ENCODE measurements at places on chromosomes 11 and 22.

- no peak for DNase-seq
Measured at GRCh38 chr11:12721816-12722604, 47.8 kb downstream of the TEAD1 start.

DNA sequence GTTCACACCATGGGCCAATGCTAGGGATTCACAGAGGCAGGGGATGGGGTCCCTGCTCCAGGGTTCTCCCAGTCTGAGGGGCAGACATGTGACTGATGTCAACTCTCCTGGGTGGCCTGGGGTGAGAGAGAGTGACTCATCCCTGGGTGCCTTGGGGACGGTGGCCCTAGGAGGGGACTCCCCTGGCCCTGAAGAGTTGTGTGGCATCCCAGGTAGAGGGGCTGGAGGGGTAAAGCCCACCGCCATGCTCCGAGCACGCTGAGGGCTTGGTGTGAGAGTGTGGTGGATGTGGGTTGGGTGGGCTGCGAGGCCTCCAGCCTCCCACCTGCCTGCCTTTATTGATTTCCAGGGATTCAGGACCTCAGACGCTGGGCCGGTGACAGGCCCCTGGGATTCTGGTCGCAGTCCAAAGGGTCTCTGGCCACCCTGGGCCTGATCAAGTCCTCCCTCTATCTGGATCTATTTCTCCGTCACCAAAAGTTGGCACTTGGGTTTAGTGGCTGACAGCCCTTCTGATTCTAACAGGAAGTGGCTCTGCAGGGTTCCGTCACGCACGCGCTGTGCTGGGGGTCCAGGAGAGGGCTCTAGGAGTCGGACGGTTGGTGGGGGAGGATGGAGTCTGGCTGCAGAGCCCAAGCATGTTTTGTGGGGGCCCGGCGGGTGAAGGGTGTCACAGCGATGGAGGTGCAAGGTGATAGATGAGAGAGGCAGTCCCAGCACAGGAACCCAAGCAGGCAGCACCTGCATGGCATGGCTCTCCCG, 27.3 kb upstream of the WNT7B start:
- no peak for DNase-seq

GRCh38 chr11:66685276-66686099, 7.8 kb upstream of the RBM4B start:
- no peak for DNase-seq

DNA sequence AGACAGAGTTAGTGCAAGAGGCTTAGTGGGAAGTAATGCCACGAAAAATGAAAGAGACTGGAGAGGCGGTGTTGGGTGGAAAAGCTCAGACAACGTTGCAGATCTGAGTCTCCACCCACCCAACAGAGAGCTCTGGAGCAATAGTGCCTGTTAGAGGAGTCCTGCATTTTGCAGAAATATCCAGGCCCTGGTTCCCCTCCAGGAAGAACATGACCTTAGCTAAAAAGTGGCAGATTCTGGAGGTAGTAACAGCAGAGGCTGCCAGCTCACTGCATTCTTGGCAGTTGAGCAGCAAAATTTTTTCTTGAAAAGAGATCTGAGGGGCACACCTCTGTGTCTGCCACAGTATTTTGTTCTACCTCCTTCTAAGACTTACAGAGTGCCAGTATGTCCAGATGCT, 27.7 kb upstream of the BIRC3 start:
- no peak for DNase-seq

GRCh38 chr22:30718491-30718890, 23.8 kb downstream of the OSBP2 start:
- no peak for DNase-seq

GRCh38 chr11:132296946-132297610, 926.7 kb downstream of the NTM start:
- DNase-seq: no peak

DNA sequence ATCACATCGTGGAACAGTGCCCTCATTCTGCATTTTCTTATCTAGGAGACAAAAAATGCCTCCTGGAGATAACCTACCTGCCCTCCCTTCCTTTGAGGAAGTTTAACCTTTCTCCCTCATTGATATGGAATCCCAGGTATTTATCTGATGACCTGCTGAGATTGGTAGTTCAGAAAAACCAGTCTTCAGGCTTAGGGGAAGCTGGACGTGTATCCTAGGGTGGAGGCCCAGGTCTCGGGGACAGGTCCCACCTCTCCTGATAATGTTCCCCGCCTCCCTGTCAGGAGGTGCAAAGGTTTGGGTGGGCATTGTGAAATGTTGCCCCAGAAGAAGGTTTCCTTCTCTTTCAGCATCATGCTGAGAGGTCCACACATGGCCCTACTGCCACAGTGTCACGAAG, 186.9 kb upstream of the NAV2 start:
- DNase-seq: no peak

DNA sequence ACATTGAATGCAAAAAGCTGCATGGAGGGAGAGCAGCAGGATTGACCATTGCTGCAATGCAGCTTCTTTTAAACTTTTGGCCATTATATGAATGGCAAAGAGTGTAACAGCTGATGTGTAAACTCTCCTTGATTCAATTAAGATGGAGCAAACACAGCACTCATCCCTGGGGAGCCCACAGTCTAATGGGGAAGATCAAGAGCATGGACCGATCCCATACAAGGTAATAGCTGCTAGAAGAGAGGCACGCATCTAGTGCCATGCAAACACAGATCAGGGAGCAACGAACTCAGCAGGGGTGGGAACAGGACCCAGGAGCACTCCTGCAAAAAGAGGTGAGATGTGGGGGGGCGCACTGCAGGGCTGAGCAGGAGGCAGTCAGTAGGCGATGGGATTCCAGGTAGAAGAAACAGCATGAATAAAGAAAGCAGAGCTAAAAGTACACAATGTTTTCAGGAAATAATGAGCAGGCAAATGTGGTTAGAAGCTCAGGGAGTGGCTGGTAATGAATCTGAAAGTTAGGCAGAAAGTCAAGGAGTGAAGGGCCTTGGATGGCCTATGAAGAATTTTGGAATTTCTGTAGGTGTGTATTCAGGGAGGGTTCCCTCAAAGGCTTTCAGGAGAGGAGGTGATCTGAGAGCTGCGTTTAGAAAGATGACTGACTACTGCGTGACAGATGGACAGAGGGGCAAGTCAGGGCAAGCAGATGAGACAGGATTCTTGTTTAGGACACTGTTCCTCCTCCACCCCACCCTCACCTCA, 17.2 kb upstream of the BMAL1 start:
- no peak for DNase-seq

- no peak for DNase-seq
Measured at GRCh38 chr22:29883775-29884097, 762 bp downstream of the MTMR3 start.

DNA sequence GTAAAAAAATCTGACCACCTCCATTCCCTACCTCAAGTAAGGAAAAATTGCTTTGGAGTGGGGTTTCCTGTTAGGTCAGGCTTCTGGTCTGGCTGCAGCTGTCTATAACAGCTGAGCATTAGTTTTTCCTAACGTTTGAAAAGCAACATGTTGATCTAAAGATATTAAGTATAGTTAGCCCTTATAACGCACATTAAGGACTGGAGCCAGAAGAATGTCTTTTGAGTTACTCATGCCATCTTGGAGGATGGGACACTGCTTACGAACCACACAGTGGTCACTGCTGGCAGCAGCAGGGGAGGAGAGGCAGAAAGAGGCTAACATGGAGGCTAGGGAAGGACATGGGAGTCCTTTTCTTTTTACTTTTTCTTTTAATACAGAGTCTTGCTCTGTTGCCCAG, 44.1 kb upstream of the GDPD4 start:
- peak; percentile 86 for DNase-seq

- no peak for DNase-seq
Measured at GRCh38 chr11:131858505-131858904, 488.1 kb downstream of the NTM start.

GRCh38 chr11:127559978-127560377, 559.4 kb upstream of the KIRREL3 start:
- DNase-seq: no peak

GRCh38 chr11:12007230-12007593, 1.2 kb downstream of the DKK3 start:
- no peak for DNase-seq

DNA sequence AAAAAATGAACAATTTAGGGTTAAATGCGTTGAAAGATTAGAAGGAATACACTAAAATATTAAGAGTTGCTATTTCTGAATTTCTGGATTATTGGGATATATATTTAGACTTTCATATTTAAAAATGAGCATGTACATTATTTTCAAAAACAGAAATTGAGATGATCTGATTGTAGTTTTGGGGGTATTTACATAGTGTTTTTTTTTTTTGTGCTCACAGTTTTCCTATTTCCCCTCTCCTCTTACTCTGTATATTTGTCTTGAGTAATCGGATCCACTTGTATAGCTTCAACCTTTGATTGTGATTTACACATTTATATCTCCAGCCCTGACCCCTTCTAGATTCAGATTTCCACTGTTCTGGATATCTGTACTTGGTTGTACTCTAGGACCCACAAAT, 5.3 kb downstream of the USP47 start:
- DNase-seq: no peak

DNA sequence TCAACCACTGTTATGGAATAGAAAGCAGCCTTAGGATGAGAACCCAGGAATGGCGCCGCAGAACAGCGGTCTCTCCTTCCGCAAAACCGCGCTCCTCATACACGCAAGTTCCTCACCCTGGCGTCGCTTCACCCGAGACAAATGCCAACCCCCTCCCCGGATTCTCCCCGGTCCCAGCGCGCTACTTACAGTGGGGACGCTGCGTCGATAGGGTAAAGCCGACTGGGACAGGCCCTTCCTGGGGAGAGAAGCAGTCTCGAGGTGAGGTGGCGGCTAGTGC, 287 bp downstream of the RPS13 start:
- DNase-seq: no peak

- DNase-seq: no peak
Measured at GRCh38 chr11:121534131-121535093, 81.6 kb upstream of the SORL1-AS1 start.

DNA sequence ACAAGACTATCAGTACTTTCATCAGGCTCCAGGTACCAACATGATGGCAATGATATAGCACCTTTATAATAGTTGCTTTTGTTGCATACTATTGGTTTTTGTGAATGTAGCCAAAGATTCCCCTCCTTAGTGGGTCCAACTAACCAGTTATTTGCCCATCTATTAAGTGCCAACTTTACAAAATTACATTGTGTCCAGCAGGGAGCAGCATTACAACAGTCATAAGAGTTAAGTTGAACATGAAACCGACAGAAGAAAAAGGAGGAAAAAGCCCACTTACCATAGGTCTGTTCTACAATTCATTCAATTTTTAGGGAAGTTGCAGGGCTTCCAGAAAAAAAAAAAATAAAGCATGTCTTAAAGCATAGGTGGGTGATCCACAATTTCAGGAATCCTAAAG, 21.6 kb downstream of the IMMP1L start:
- no peak for DNase-seq

DNA sequence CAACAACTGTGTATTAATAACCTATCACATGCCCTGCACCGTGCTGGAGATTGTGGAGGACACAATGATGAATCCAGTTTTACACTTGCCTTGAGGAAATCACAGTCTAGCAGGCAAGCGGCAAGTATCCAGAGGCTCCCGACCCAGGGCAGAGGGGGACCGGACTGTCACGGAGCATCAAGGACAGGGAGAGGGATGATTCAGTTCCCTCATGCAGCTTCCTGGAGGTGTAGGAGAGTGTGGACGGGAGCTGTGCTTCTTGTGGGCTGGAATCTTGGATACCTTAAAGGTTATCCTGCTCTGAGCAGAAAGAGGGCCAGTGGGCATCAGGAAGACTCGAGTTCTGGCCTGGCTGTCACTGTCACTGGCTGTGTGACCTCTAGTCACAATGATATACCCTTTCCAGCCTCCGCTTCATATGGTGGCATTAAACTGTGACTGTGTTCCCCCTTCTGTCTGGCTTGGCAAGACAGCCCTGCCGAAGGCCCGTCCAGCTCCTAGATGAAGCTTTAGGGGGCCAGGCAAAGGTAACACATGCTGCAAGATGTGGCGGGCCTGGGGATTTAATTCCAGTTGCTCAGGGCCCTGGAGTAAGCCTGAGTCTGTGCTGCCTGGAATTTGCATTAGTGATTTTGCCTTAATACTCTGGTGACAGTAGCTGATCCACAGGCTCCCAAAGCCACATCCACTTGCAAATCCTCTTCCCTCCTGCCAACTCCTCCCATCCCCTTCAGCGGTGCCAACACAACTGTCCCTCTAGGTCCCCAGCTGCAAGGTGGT, 162.8 kb downstream of the DSCAML1 start:
- DNase-seq: no peak

- peak; percentile 76 for DNase-seq
Measured at GRCh38 chr11:10379426-10379825, 74.6 kb downstream of the ADM start.

DNA sequence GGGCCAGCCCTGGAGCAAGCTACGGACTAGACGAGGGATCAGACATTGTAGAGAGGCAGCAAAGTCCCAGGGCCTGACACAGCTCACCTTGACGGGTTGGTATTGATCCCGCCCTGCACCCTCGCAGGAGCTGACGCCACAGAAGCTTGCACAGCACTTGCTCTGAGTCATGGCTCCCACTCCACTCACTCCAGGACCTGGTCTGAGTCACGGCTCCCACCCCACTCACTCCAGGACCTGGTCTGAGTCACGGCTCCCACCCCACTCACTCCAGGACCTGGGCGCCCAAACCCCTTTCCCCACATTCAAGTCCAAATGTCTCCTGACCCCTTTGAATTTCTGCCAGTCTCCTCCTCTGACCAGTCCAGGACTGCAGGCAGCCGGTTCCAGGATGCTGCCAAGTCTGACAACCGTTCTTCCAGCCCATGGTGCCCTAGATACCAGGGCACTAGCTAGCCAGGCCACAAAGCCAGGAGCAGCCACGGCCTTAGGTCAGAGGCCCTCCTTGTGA, 6.0 kb upstream of the PNPLA5 start:
- DNase-seq: no peak

DNA sequence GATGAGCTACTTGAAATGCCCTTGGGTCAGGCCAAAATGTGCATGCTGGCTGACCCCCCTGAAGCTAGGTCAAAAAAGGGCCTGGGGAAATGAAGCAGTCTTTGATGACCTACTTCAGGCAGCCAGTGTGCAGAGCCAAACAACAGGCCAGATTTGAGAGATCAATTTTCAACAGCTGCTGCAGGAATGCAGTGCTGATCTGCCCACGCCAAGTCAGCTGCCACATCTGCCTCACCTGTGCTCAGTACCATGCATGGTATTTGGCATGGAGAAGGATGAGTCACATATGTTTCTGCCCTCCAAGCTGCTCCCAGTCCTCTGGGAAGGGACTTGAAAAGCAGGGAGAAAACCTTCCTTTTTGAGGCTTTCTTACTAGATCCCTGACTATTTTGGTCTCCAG, 35.8 kb downstream of the MTNR1B start:
- no peak for DNase-seq
